Renal pelvis (tissue), 12 donors: ENCODE measurements at places on chromosomes 2 and 18. TPM values are rescaled to one million over a fixed set of nuclear protein-coding genes. Genes with fewer than 3 reads are reported as not detected.

CRACDL gene
- polyA plus RNA-seq = 3.0 TPM

MALT1 gene
- polyA plus RNA-seq = 30.2 TPM

NIFK gene
- 56.8 TPM for polyA plus RNA-seq

ACOXL gene
- 0.99 TPM for polyA plus RNA-seq

KCNE4 gene
- 10.7 TPM for polyA plus RNA-seq

SF3B1 gene
- 564 TPM for polyA plus RNA-seq

LRRFIP1 gene
- 84.8 TPM for polyA plus RNA-seq

DCAF17 gene
- 34.0 TPM for polyA plus RNA-seq

IL36A gene
- polyA plus RNA-seq = not detected

BOLL gene
- not detected for polyA plus RNA-seq

CRYGD gene
- polyA plus RNA-seq = 0.26 TPM

GPR75 gene
- 1.6 TPM for polyA plus RNA-seq

LNPK gene
- 23.3 TPM for polyA plus RNA-seq

HOXD9 gene
- 87.5 TPM for polyA plus RNA-seq

CRYBA2 gene
- not detected for polyA plus RNA-seq

THUMPD2 gene
- polyA plus RNA-seq = 18.9 TPM

G6PC2 gene
- polyA plus RNA-seq = 0.24 TPM

ASB18 gene
- polyA plus RNA-seq = not detected

GAD1 gene
- 0.68 TPM for polyA plus RNA-seq

GNAL gene
- 4.2 TPM for polyA plus RNA-seq

MC4R gene
- 0.34 TPM for polyA plus RNA-seq

MALL gene
- 16.0 TPM for polyA plus RNA-seq

RETREG2 gene
- 113 TPM for polyA plus RNA-seq

LBH gene
- 89.0 TPM for polyA plus RNA-seq

CFAP65 gene
- 0.56 TPM for polyA plus RNA-seq

CCDC178 gene
- polyA plus RNA-seq = 1.6 TPM

TMEM163 gene
- 1.9 TPM for polyA plus RNA-seq
